Trophoblast cell (in vitro differentiated cells and primary cell): ENCODE measurements at places on chromosomes 1 and 21.

DNA sequence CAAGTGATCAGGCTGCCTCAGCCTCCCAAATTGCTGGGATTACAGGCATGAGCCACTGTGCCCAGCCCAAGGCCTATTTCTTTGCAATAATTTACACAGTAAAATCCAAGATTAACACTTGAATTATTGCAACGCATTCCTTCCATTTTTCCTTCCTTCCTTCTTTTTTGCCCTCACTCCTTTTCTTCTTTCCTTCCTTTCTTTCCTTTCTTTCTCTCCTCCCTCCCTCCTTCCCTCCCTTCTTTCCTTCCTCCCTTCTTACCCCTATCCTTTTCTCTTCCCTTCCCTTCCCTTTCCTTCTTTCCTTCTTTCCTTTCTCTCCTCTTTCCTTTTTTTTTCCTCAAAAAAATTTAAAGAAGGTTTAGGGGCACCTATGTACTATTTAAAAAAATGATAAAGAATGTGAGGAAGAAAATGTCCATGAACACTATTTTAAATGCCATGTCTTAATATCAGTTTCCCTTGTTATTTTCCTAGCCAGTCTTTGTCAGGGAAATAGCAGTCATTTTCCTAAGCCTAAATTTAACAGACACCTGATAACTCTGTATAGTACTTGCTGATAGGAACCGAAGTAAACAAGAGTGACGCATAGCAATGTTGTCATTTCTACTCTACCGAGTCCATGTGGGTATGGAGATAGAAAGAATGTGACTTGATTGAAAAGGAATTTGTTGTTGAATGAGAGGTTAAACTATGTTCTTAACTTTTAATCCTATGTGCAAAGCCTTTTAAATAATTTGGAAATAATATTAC, 79.8 kb upstream of the HMCN1 start:
- DNase-seq = peak; percentile 87

DNA sequence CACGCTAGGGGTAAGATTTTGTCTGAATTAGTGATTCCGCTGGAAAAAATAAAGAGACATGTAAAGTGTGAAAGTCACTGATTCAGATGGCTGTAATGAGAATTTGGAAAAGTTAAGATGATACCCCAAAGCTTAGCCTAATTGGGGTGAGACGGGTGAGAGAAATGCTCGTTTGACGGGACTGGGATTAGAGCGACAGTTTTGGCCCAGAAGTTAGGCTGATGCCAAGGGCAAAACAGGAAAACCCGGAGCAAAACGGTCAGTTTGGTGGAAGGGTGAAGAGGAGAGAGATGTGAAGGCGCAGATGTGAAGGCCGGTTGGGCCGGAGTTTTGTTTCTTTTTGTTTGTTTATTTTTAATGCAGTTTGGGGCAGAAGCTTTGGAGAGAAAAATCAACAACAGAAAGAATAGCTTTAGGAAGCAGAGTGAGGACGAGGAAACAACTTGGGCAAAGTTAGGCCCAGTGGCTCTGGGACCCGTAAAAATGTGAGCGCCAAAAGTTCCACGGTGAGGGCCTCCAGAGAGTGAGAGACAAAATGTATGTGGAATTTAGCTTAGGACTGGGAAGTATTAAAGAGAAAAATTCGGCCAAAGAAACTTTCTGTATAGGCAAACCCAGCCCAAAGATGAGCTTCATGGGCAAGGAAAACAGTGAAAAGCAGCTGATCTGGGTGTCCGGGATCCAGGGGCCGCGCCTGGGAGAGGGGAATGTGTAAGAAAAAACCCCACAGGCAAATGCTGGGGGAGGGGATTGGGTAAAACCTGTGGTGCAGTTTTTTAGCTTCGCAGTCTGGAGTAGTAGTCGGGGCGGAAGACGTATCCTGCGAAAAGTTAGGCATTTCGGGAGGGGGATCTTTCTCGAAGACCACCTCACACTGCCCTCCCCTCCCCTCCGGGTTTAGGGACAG, 1.2 kb downstream of the DMRTA2 start:
- no peak for DNase-seq

DNA sequence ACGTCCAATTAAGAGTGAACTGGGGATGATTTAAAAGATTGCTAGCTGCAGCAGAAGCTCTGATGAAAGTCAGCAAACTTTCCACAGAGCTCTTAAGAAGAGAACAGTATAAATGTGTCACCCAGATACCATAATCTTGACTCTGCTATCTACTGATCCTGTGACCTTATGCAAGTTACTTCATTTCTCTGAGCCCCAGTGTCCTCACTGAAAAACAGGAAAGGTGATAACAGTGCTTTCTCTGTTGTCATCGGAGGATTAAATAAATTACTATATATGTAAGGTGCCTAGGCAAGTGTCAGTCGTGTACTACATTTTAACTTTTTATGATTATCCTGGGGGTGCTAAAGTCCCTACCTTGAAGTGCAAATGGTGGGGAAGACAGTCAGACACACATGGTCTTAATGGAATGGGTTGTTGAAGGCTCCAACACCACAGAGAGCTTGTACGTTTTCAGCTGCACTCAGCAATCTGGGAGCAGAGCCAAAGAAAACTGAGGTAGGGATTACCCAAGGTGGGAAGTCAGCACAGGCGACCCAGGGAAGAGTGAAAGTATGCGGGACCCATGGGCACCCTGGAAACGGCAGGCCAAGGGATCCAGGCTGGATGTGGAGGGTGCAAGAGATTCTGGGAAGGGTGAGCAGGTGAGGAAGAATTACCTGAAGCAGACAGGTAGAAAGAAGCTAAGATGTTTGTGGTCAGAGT, 82.8 kb downstream of the DTL start:
- DNase-seq = no peak

DNA sequence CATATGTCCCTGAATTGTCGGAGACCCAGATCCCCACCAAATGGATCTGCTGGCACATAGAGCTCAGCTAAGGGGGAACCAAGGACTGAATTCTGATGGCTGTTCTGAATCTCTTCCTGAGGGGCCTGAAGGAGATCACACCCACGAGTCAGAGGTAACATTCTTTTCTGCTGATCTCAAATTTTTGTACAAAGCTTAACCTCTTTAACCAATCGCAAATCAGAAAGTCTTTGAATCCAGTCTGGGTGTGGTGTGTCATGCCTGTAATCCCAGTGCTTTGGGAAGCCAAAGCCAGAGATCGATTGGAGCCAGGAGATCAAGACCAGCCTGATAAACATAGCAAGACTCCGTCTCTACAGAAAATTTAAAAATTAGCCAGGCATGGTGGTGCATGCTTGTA, 62.8 kb upstream of the PRRC2C start:
- DNase-seq = peak; percentile 55

GRCh38 chr1:41161846-41162245, 80.3 kb downstream of the SCMH1 start:
- DNase-seq = no peak
